ENCODE measurements at places on chromosomes 12 and 14. TPM values are rescaled to one million over a fixed set of nuclear protein-coding genes. Genes with fewer than 3 reads are reported as not detected.
A peak's percentile ranks its signal among the peaks of the same experiment; 100 is the strongest.

DNA sequence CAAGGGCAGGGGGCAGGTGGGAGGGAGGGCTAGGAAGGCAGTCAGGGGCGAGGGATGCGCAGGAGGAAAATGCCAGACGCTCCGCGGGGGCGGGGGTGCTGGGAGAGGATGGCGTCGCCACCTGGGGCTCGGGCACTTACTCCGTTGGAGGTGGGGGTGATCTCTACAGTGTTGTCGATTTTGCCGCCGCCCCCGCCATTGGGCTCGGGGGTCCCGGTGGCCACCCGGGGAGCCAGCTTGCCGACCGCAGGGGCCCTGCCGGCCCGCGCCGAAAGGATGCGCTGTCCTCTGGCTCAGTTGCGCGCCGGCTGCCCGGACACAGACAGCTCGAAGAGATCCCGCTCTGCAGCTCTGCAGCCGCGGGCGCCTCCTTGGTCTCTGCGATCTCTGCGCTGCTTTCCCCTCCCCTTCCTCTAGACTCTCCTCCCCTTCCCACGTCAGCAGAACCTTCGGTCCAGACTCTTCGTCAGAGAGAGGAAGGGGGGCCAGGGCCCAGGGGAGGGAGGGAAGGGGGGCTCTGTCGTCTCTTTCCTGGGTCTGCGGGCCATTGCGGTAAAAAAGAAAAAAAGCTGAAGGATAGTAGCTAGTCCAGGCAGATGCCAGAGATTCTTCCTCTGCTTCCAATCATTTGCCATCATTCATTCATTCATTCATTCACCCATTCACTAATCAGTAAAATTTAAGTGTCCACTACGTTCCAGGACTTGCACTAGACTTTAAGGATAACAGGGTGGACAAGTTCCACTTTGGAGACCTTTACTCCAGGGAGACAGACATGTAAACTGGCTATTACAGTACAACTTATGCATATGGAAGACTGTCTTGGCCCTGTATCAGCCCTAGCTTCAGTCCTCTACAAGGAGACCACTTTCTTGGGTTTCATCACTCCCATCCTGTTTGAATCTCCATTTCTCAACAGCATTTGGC is at the start of gene SLC22A17:
Gene SLC22A17 (minus strand): TSS at position 382 of the 927 bp plus-strand sequence.
- H3K27ac ChIP-seq: no peak within 1 kb of the TSS
- no peaks in the 10 kb centered on the region for H3K36me3 ChIP-seq
- H3K27me3 ChIP-seq: no peaks in the 10 kb centered on the region
- DNase-seq: peak; percentile 61

- H3K36me3 ChIP-seq: no peaks in the 10 kb centered on the region
- no peak overlapping the region for H3K27ac ChIP-seq
- no peak for DNase-seq
- peaks cover 5% of the 10 kb centered on the region for H3K4me1 ChIP-seq
- no peak overlapping the region for H3K4me3 ChIP-seq
- H3K27me3 ChIP-seq: no peaks in the 10 kb centered on the region
Measured at GRCh38 chr14:104563191-104563741, 16.3 kb upstream of the C14orf180 start.

GRCh38 chr14:74035556-74035955 is 16.4 kb downstream of the BBOF1 start:
- no peaks in the 10 kb centered on the region for H3K4me1 ChIP-seq
- no peak overlapping the region for H3K27ac ChIP-seq
- H3K27me3 ChIP-seq: no peaks in the 10 kb centered on the region
- DNase-seq: no peak
- no peak overlapping the region for H3K4me3 ChIP-seq

GRCh38 chr12:48092611-48093010 is 13.3 kb downstream of the SENP1 start:
- H3K27me3 ChIP-seq: no peaks in the 10 kb centered on the region
- DNase-seq: no peak
- peaks cover 7% of the 10 kb centered on the region for H3K4me1 ChIP-seq

- H3K4me3 ChIP-seq: no peak overlapping the region
- no peak overlapping the region for H3K27ac ChIP-seq
- peaks cover 6% of the 10 kb centered on the region for H3K4me1 ChIP-seq
- no peaks in the 10 kb centered on the region for H3K27me3 ChIP-seq
- H3K36me3 ChIP-seq: no peaks in the 10 kb centered on the region
Measured at GRCh38 chr14:64953661-64954060, 11.1 kb upstream of the GPX2 start.

DNA sequence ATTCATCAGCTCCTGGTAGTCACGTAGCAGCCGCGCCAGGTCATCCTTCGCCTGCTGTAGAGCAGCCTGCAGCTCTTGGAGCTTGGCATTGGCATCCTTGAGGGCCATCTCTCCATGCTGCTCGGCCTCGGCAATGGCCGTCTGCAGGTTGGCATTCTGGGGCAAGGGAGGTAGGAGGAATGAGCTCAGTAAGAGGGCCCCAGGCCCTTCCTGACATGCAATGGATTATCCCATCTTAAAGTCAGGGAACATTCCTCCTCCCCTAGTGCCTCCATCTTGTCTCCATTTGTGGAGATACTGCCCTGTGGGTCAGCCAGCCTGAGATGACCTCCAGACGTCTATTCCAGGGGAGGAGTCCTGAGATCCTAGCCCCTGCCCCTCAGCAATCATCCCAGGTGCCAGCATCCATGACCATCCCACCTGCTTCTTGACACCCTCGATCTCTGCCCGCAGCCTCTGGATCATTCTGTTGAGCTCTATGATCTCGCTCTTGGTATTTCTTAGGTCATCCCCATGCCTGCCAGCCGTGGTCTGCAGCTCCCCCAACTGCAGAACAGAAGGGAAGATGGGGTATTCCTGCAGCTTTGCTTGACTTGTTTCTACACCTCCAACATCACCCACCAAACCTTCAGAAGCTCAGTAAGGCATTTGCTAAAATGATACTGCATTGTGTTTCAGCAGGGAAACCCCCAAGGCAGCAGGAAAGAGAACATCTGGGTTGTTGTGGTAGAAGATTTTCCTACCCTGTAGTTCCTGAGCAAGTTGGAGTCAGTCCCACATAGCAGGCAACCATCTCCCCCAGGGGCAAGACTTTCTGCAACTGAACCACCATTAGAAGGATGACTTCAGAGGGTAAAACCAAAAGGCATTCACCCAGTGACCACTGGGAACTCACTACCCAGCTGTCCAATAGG is 4.4 kb downstream of the KRT3 start:
- no peak overlapping the region for H3K4me3 ChIP-seq
- H3K27ac ChIP-seq: no peak overlapping the region
- no peaks in the 10 kb centered on the region for H3K27me3 ChIP-seq
- no peaks in the 10 kb centered on the region for H3K4me1 ChIP-seq
- no peak for DNase-seq

The AHSA1 gene
- total RNA-seq: 128 TPM

The INSM2 gene
- total RNA-seq: not detected

The CRIP1 gene
- 75.4 TPM for total RNA-seq

The GARIN6 gene
- not detected for total RNA-seq

The ADGRD1 gene
- total RNA-seq: 37.0 TPM
